ENCODE measurements at places on chromosomes 16 and 17.

- DNase-seq: no peak
Measured at GRCh38 chr17:17805575-17805974, 31.2 kb downstream of the SREBF1 start.

GRCh38 chr16:51937771-51938170, 609.2 kb downstream of the TOX3 start:
- no peak for DNase-seq

DNA sequence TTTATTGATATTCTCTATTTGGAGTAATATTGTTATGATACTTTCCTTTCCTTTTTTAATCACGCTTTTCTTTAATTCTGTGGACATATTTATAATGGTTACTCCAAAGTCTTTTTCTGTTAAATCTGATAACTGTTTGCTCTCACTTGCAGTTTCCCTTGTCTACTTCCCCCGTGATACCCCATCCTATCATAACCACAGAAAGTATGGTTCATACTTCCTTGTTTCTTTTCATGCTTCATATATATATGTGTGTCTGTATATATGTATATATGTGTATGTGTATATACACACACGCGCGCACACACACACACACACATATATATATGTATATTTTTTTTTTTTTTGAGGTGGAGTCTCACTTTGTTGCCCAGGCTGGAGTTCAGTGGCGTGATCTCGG, 23.5 kb downstream of the SPECC1 start:
- DNase-seq: no peak

- DNase-seq: no peak
Measured at GRCh38 chr17:19716108-19717030, at the start of gene SLC47A2. Gene SLC47A2 (minus strand): TSS chr17:19716584. CDS start chr17:19716555, 29 bp downstream.

DNA sequence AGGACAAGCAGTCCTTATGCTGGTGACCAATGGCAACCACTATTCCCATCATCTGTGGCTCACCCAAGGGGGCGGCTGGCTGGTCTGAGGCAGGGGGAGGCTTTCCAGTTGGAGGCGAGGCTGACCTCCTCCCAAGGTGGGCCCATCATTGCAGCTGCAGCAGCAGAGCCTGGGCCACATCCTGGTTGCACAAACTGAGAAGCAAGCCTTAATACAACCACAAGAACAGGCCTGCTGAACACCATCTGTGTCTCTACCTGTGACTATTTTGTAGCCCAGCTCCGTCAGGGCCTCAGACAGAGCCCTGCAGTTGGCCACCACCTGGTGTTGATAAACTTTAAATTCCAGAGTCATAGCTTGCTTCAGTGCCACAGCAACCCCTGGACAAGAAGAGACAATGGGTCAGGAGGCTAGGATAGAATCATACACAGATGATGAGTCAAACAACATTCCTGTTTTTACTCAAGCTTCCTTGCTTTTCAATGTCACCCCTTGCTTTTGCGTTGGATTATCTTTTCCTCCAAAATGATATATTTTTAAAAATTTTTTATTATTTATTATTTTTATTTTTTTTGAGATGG, 17.9 kb downstream of the SMCR8 start:
- DNase-seq: no peak

DNA sequence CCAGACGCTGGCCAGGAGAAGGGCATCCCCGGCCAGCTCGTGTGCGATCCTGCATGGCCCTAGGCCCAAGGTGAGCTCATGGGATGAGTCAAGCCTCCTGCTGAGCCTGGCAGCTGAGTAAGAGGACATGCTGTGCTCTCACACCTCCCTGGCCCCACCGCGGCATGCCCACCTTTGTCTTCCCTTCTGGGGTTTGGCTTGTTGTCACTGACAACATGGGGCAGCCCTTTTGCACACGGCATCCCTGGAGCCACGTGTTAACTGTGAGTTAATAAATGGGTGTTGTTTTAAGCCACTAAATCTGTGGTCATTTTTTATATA, 8.9 kb upstream of the TNS4 start:
- DNase-seq: no peak

GRCh38 chr16:11187522-11188023, 68.4 kb downstream of the SOCS1 start:
- no peak for DNase-seq

DNA sequence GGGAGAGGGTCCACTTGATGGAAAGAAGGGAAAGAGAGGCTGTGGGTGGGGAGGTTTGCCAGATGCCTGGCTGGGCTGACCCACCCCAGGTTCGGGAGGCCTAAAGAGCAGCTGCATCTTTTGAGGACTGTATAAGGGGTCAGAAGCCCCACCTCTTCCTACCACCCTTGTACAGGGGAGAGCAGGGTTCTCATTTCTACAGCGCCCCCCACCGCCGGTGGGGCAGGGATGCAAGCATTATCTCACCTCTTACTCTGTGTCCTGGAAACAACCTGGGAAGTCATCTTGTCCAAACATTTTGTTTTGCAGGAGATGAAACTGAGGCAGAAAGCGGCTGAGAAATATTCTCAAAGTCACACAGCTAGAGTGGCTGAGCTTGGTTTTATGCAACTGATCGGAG, 22.5 kb upstream of the CCDC182 start:
- DNase-seq: no peak

GRCh38 chr17:39335704-39336223, 65.7 kb downstream of the FBXL20 start:
- DNase-seq: no peak

DNA sequence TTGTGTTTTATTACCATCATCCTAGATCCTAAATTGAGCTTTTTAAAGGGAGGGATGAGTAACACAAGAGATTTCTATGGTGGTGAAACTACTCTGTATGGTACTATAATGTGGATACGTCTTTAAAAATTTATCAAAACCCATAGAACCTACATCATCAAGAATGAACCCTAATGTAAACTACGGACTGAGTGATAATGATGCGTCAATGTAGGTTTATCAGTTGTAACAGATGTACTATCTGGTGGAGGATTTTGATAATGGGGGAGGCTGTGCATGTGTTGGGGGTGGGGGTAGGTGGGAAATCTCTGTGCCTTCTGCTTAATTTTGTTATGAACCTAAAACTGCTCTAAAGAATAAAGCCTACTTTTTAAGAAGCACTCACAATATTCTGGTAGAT, 724.1 kb upstream of the SOX9 start:
- DNase-seq: no peak

- no peak for DNase-seq
Measured at GRCh38 chr17:80559825-80560251, 15.2 kb downstream of the RPTOR start.

DNA sequence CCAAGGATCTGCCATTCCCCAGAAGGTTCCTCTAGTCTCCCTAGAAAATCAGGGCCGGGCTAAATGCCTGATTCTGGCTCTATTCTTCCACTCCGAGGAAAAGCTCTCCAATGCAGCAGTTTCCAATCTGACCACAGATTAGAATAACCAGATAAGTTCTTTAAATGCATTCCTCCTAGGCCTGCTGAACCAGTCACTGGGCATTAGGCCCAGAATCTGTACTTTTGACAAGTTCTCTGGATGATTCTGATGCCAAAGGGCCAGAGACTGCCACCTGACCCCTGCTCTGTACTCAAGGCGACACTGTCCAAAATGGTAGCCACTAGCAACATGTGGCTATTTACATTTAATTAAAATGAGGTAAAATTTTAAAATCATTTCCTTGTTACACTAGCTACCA, 22.3 kb downstream of the MAP3K14 start:
- DNase-seq: no peak

DNA sequence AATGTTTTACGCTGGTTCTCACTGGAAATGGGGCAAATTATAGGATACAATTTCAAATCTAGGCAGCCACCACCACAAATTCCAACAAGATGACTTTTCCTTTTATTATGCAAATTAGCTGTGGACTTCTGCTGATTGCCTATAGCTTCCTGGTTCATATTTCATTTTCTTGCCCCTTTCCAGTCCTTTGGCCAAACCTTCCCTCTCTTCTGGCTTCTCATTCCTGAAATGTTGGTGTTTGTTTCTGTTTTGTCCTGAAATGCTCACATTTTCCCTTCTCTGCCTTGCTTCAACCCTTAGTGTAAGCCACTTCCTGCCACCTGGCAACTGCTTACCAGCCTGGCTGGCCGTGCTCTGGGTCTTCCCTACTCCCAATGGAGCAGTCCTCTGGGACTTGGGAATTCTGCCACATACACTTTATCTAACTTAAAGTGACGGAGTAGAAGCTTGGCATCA, 14.0 kb downstream of the PRSS54 start:
- DNase-seq: no peak

- no peak for DNase-seq
Measured at GRCh38 chr16:85178006-85178591, 65.8 kb upstream of the CIBAR2 start.

DNA sequence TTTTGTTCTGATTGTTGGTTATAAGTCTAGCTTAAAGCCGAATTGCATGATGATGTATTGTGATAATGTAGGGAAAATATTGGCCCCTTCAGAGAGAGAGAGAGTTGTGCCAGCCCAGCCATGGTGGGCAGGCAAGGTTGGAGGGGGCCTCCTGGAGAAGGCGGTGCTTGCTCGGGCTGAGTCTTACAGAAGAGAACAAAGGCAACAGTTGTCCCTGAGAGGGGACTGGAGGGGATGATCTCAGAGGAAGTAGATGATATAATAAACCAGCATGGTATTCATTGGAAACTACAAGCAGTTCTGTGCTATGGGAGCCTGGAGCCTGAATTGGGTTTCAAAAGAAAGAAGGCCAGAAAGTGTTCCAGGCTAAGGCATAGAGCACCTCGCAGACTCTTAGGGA, 173.8 kb downstream of the RPTOR start:
- no peak for DNase-seq

DNA sequence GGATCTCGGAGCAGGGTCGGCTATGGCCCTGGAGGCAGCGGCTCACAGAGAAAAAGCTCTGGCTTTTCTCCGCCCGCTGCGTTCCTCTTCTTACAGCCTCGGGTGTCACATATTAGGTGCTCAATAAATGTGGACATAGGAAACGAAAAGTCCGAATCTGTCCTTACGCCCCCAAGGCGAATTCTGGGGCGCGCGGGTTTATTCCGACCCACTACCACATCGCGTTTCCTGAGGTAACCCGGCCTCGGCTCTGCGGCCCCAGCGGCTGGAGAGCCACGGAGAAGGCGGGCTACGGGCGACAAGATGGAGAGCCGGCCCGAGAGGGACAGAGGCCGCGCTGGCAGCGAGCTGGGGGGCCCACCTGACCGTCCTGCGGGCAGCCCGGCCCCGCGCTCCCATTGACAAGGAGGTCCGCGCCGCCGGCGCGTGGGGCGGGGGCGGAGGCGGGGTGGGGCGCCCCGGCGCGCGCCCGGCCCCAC, 573 bp upstream of the GNAO1 start:
- DNase-seq: no peak
